NCI-H2171 (cell line): ENCODE measurements at places on chromosomes 3 and 15.

DNA sequence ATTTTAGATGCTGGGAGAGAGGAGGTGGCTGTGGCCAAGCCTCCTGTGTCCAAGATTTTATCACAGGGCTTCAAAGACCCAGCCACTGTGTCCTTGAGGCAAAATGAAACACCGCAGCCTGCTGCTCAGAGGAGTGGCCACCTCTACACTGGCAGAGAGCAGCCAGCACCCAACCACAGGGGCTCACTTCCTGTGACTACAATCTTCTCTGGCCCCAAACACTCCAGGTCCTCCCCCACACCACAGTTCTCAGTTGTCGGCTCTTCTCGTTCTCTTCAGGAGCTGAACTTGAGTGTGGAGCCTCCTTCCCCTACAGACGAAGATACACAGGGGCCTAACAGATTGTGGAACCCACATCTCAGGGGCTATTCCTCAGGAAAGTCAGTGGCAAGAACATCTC lies 45.6 kb downstream of the CDAN1 start:
- DNase-seq = no peak

DNA sequence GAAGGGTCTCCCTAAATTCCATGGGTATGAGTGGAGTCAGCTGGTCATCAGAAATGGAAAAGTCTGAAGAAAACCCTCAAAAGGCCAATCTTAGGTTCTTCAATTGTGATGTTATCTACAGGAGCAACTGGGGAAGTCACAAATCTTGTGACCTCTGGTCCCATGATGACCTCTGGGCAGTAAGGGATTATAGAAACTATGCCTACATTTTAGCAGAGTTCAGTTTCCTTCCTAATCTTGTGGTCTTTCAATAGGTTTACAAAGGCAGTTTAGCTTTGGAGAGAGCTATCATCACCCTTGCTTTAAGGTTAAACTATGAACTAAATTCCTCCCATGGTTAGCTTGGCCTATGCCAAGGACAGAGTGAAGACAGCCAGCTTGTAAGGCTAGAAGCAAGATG lies 225.1 kb downstream of the DPH6 start:
- DNase-seq = no peak

GRCh38 chr3:108525256-108525655 lies 14.9 kb upstream of the MYH15 start:
- DNase-seq = no peak

- DNase-seq = no peak
Observed at GRCh38 chr3:155682426-155683343, 62.2 kb downstream of the PLCH1 start.

DNA sequence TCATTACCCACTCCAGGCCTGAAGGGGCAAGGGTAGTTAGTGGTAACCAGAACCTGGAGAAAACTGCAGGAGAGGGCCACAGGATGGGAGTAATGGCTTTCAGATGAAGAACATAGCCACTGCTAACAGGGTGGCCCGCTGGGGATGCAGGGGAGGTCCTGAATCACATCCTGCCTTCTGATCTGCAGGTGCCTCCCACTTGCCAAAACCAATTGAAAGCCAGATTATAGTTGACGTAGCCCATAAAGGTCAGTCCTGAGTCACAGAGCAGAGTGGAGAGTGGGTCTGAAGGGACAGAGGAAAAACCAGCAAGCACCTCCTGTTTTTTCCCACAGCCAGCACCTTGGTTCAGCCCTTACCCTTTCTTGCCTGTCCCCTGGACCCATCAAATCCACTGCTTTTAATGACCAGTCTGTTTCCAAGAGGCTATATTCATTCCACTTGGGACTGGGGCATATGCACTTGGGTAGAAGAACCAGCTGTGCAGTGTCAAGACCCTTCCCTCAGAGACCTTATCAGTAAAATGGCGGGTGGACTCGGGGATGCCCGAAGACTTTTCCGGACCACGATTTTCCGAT lies 646 bp upstream of the SLC35G2 start:
- DNase-seq = no peak

GRCh38 chr15:83104141-83104540 lies 3.3 kb upstream of the TM6SF1 start:
- no peak for DNase-seq

- DNase-seq = peak; percentile 65
Observed at GRCh38 chr3:46978985-46979944, at the start of gene NBEAL2. Gene NBEAL2 (plus strand): TSS chr3:46979666. CDS start chr3:46979862, 196 bp downstream.

DNA sequence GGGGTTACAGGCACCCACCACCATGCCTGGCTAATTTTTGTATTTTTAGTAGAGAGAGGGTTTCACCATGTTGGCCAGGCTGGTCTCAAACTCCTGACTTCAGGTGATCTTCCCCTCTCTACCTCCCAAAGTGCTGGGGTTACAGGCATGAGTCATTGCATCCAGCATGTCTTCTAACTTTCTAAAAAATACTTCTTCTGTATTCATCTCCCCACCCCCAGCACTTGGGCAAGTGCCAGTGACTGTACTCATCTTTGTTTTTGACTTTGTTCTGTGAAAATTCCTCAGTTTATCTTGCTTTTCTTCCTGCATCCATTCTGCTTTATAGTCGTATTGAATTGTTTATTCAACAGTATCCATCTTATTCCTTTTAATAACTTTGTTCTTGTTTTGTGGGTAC lies 47.6 kb downstream of the ARIH1 start:
- no peak for DNase-seq

DNA sequence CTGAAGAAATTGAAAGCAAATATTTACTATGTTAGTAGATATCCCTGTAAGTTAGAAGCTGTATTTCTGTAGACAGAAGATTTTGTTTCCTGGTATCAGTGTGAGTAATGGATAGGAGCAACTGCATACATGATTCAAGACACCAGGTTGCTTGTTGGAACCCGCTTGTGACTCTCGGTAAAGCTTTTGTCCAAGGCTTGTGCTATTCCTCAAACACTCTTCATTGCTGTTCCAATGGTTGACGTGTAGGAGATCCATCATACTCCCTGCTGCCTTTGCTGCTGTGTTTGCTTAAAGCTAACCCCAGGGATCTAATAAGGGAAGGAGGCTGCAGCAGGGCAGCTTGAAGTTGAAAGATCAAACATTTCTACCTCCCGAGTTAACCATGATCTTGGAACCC lies 160.1 kb downstream of the RSRC1 start:
- DNase-seq = no peak

DNA sequence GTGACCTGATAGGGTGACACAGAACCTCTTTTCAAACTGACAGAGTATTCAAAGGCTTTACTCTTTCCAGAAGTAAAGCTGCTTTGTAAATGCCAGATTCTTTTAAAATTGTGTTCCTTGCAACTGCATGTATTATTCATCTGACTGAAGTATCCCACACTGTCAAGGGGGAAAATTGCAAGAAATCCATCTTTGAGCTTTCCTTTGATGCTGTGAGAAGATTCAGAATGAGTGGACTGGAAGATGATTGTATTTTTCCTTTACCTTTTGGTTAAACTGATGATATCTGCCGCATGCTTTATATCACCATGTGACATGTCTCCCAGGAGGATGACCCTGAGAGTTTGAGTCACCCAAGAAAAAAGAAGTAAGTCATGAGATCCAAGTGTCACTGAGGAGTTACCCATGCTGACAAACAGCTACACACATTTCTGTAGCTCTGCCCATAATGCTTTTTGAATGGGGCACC lies 250.8 kb upstream of the CBLB start:
- DNase-seq = no peak

DNA sequence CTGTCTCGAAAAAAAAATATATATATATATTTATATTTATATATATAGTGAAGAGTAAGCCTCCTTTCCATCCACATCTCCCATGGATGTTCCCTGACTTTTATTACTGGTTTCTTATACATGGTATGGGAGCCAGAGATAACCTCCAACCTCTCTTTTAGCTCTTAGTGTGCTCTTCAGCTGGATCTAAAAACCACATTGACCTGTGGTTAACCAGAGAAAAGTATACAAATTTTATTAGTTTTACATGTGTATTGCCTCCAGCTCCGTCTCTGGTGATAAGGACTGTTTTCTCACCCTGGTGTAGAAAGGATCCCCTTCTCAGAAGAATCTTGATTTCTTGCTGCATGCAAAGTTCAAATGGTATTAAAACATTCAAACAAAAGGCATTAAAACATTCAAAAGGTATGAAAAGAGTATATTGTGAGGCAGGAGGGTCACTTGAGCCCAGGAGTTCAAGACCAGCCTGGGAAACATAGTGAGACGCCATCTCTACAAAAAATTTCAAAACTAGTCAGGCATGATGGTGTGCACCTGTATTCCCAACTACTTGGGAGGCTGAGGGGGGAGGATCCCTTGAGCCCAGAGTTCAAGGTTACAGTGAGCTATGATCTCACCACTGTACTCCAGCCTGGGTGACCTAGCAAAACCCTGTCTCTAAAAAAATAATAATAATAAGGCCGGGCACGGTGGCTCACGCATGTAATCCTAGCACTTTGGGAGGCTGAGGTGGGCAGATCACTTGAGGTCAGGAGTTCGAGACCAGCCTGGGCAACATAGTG lies 13.5 kb upstream of the TTBK2 start:
- DNase-seq = no peak

GRCh38 chr15:43165801-43166325 lies 19.3 kb upstream of the CCNDBP1 start:
- no peak for DNase-seq

DNA sequence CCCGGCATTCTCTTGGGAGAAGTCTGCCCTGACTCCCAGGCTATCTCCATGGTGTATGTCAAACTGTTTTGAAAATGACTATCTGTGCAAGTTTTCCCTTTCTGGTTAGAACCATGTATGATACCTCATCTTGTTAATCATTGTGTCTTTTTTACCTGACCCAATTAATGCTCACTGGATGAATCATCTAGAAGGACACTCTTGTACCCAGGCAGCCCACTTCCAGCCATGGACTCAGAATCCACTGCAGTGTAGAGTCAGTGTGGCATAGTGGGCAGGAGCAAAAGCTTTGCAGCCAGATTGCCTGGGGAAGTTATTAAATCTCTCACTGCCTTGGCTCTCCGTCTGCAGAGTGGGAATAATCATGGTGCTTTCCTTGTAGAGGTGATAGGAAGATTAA lies 1.2 kb downstream of the FAM3D start:
- no peak for DNase-seq

- no peak for DNase-seq
Observed at GRCh38 chr3:48863122-48863521, 15.4 kb upstream of the PRKAR2A start.

DNA sequence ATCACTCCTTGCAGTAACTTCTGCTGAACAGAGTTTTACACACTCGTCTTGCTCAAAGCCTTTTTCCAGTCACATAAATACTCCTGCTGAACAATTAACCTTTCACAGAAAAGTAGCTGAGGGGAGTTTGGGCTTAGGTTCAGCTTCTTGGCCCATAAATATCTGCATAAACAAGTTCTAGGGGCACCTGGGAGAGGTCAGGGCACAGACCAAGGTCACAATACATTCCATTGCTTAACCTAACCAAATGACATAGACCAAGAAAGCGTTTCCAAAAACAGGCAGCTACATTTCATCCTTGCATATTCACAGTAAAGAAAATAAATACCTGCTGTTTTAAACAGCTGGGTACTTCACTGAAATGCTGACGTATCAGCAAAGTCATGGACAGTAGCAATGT lies 101.3 kb downstream of the THRB start:
- DNase-seq = no peak

GRCh38 chr3:11545186-11545851 lies 98.4 kb downstream of the VGLL4 start:
- DNase-seq = no peak

GRCh38 chr3:69009559-69010410 lies 3.7 kb downstream of the EOGT start:
- DNase-seq = no peak

DNA sequence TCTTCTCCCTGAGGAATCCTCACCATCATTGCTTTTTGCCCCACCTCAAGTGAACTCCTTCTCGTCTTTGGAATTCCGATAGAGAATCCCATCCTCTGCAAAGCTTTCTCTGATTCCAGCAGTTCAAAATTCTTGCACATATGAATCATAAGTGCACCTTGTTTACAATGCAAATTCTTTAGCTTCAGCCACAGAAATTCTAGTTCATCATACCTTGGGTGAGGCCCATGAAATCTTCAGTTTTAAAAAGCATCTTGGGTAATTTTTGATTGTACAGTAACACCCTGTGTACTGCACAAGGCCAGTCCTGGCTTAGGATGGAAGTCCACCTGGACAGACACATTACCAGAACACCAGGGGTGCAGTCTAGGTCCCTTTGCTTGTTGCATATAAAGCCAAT lies 30.8 kb downstream of the MDFIC2 start:
- DNase-seq = no peak

DNA sequence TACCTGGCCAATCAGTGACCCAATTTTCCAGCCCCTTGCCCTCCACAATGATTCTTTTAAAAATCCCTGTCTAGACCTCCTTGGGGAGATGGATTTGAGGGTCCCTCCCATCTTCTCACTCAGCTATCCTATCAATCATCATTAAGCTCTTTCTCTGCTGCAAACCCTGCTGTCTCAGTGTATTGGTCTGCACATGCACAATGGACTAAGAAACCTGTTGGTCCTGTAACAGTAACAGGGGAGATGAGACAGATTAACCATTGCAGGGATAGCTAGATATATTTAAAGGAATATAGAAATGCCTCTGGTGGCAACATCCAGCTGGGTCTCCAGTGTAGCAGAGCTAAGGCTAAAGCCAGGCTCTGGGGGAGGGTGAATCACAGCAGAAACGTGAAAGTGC lies 74.6 kb upstream of the CHRNA7 start:
- DNase-seq = no peak

DNA sequence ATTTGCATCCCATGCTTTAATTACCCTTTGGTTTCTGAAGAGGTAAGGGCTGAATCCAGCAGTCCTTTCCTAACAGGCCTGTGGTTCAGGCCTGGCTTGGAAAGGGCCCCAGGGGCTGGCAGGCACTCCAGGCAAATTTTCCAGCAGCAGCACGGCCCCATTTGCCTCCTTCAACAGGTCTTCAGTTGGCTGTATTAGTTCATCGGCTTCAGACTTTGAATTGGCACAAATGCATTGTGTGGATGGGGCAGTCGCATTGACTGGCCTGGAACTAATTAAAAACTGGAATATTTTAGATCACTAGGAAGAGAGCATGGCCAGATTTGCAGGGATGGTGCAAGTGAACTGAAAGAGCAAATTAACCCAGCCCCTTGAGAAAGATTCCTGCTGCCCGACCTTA lies 207.8 kb upstream of the MCTP2 start:
- DNase-seq = no peak

DNA sequence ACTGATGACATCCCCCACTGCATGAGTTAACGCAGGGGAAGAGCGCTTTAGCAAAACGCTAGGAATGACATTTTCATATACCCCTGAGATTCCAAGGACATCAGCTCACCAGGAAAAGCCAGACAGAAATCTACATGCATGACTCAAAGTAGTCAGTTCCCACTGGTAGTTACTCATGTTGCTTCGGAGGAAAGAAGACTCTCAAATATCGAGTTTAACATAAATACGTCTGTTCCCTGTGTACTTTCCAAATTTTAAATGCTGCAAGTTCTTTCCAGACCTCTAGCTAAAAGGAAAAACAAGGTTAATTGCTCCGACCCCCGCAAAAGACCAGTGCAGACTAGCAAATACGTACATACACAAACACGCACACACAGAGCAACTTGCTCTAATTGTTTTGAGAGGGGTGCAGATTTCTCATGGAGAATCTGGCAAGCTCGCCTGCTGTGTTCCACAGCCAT lies 115.4 kb upstream of the PRICKLE2 start:
- no peak for DNase-seq
